ENCODE measurements at places on chromosomes 7 and 10.

DNA sequence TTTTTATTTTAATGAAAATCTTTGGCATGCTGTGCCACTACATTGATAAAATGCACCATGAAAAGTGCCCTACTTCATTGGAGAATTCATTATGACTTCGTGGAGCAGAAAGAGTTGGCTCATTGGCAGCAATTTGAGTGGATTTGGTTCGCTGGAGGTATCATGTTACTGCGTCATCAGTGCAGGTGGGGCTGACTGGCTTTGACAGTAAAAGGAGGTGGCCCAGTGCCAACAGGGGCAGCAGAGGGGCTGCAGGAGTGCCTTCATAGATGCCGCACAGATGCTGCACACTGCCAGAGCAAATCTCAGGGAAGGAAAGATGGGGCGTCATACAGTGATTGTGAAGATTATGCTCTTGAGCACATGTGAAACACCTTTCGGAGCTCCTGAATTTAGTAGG lies 22.2 kb downstream of the FZD1 start:
- DNase-seq = no peak

GRCh38 chr10:112404617-112405016 lies 30.7 kb downstream of the ACSL5 start:
- no peak for DNase-seq

DNA sequence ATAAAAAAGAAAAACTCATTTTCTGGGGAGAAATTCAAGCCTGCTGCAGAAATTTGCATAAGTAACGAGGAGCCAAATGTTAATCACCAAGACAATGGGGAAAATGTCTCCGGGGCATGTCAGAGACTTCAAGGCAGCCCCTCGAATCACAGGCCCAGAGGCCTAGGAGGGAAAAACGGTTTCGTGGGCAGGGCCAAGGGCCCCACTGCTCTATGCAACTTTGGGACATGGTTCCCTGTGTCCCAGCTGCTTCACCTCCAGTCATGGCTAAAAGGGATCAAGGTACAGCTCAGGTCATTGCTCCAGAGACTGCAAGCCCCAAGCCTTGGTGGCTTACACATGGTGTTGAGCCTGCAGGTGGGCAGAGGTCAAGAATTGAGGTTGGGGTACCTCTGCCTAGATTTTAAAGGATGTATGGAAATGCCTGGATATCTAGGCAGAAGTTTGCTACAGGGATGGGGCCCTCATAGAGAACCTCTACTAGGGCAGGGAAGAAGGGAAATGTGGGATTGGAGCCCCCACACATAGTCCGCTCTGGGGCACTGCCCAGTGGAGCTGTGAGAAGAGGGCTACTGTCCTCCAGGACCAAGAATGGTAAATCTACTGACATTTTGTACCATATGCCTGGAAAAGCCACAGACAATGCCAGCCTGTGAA lies 8.4 kb downstream of the MACC1 start:
- no peak for DNase-seq

GRCh38 chr10:129917936-129918335 lies 46.1 kb downstream of the EBF3 start:
- no peak for DNase-seq

- DNase-seq = no peak
These were observed 85.3 kb upstream of the DIP2C start for GRCh38 chr10:774661-775244.

DNA sequence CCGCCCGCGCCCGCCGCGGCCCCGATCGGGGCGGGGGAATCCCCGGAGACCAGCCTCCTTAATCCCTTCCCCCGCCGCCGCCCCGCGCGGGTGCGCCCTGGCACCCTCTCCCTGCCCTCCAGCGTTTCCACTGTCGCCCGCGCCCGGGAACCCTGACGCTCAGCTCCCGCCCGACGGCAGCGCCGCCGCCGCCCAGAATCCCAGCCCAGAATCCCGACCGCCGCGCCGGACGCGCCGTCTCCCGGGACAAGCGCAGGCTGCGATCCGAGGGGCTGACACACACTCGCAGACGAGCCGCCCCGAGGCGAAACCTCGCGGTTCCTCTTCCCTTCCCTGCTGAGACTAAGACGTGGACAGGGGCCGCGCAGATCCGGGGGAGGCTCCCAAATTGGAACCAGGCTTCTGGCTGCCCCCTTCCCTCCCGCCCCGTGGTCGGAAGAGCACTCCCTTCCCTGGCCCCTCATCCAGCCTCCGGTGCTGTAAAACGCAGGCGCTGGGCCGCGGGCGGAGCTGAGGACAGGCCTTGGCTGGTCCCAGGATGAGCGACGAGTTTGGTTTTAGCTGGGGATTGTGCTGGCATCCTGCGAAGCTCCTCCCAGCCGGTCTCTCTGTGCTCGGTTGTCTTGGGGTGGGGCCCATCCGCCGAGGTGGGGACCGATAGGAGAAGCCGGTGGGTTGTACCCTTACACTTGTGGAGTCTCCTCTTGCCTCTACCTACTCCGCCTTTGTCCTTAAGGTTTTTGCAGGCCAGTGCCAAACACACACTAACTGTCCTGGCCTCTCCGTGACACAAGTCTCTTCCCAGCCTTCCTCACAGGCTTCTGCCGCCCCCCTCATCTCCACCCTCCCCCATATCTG lies 1.1 kb downstream of the MARVELD1 start:
- peak; percentile 86 for DNase-seq

GRCh38 chr10:25068152-25069058 lies 52.0 kb downstream of the THNSL1 start:
- DNase-seq = no peak

DNA sequence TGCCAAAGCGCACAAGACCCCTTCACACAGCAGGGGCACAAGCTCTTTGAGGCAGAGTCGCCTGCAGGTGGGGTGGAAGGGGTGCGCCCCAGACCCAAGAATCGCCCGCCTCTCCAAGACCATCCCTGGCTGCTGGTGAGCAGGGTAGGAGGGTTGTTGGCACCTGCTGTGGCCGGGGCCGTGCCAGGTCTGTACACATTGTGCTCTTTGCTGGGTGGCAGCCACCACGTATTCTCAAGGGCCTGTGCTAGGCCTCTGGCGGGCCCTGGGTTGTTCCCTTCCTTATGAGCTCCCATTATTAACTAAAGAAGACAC lies 84.4 kb downstream of the LHPP start:
- DNase-seq = no peak

DNA sequence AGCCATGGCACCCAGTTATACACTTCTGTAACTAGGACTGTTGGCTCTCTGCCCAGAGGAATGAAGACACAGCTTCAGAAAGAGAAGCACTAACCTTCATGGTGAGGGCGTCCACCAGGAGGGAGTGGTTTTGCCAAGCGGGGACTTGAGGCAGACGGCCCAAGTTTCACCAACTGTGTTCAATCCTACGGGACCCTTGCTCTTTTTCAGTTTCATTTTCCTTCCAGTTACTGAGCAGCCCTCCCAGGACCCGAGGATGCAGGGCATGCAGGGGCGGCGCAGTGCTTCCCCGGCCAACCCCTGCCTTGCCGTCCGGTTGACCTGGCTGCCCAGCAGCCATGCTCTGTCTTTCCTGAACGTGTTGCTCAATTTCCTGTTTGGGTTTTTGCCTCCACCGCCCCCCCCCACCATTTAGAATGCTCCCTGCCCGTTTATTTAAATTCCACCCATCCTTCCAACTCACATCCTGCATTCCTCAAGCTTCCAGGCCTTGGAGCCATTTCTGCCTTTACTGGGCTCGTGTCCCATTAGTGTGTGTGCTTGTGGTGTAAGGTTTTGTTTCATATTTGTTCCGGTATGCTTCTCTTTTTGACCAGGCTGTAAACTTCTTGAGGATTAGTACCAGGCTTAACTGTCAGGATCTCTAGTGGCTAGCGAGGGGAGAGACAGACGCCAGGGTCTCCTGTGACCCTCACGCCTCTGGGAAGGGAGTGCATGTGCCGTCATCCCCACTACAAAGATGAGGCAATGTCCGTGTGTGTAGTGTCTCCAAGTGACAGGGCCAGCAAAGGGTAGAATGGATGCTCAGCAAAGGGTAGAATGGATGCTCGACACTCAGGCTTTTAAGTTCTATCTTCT lies 31.6 kb downstream of the IL15RA start:
- DNase-seq = peak; percentile 73

- no peak for DNase-seq
These were observed 173.8 kb downstream of the PARD3 start for GRCh38 chr10:34641147-34641912.

- no peak for DNase-seq
These were observed 71.1 kb upstream of the FZD1 start for GRCh38 chr7:91193141-91193540.

DNA sequence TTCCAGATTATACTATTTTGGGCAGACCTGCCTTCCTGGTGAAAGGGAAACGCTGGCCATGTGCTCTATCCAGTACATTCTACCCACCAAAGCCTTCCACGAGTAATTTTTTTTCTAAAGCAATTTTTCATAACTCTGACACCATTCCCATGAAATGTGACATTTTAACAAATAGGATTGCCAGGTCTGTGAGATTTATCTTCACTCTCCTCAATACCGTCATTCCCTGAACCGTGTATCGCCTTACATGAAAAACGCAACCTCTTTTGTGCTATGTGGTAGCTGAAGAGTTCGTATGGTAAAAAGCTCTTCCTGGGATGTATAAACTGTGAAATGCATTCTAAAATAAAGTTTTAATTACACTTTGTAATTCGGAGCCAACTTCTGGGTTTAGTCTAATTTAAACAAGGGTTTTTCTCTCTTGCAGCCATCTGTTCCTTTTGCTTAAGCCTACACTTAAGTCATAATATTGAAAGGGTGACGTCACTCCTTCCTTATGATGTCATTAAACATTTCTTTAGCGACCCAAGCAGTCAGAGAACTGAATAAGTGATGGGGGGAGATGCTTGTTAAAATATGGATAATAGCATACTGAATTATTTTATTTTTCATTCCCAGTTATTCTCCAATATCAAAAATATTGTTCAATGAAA lies 27.7 kb downstream of the C1QL3 start:
- DNase-seq = no peak

DNA sequence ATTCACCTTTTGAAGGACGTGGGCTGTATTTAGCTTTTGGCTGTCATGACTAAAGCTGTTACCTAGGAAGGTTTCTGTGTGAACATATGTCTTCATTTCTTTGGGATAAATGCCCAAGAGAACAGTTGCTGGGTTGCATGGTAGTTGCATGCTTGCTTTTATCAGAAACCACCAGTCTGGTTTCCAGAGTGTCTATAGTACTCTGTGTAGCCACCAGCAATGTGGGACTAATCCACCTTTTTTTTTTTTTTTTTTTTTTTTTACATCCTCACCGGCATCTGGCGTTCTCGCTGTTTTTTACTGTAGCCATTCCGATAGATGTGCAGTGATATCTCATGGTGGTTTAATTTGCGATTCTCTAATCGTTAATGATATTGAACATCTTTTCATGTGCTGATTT lies 297.8 kb downstream of the SDK1 start:
- no peak for DNase-seq

GRCh38 chr7:47340517-47340916 lies 241.4 kb downstream of the TNS3 start:
- no peak for DNase-seq

- peak; percentile 77 for DNase-seq
These were observed 299.8 kb downstream of the HGF start for GRCh38 chr7:81469869-81470723.

DNA sequence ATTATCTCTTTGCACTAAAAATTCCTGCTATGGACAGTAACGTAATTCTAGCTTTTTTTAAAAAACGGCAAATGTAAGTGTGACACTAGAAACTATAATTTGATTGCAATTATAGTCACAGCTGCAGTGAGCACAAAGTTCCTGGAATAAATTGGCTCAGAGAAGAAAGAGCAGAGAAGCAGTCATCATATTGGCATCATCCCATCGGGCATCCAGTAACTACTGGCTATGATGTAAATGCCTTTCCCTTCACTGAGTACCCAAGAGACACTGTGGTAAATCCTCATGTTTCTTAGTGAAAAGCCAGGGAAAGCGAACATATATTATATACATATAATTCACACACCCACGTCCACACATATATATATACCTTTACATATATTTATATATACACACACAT lies 43.6 kb downstream of the PIP4K2A start:
- DNase-seq = no peak

DNA sequence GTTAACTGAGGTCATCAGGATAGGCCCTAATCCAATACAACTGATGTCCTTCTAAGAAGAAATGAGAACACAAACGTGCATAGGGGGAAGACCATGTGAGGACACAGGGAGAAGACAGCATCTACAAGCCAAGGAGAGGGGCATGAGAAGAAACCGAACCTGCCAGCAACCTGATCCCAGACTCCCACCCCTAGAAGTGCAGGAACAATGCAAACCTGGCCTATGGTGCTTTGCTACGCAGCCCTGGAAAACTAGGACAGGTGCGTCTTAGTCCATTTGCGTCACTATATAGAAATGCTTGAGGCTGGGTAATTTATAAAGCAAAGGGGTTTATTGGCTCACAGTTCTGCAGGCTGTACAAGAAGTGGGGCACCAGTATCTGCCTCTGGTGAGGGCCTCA lies 322.6 kb upstream of the ZNF32 start:
- no peak for DNase-seq

- no peak for DNase-seq
These were observed 33.8 kb downstream of the GFRA1 start for GRCh38 chr10:116239229-116239628.

DNA sequence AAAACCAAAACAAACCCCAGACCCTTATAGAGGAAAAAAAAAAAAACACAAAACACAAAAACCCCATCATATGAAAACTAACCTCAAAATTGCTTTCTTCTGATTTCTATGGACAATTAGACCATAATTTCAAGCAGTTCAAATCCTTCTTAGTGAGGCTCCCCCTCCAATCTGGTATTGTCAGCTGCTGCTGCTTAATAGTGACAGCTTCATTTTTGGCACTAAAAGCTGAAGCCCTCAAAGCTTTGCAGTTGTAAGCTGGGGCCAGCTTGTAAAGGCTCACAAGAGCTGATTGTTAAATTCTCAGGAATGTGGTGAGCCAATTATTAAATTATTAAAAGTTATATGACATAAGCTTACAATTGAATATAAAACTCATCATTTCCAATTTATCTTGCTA lies 21.9 kb downstream of the ATXN7L1 start:
- DNase-seq = no peak

- no peak for DNase-seq
These were observed 388.2 kb upstream of the CELF2 start for GRCh38 chr10:10629512-10629911.

- no peak for DNase-seq
These were observed 285.9 kb upstream of the FZD8 start for GRCh38 chr10:35927990-35928488.

DNA sequence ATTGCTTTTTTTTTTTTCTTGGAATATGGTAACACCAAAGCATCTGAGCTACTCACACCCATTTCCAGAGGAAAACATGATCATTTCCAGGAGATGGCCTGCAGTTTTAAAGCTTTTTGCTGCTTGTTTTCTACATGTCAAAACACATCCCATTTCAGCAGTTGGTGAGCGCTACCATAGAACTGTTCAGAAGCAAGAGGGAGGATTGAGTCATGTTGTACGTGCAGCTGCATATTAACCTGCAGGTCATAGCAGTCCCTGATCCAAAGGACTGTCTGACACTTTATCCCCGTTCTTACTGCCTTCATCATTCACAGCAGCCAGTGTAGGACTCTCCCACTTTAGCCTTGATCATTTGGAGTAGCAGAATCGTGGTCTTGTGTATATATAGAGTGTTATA lies 124.6 kb downstream of the AUTS2 start:
- no peak for DNase-seq
